ENCODE measurements at places on chromosomes 7 and 10. TPM values are rescaled to one million over a fixed set of nuclear protein-coding genes. Genes with fewer than 3 reads are reported as not detected.

Gene PNLIPRP3
- 9.5 TPM for total RNA-seq

Gene WDR86
- not detected for total RNA-seq

Gene WNT2
- total RNA-seq, result not detected

DNA sequence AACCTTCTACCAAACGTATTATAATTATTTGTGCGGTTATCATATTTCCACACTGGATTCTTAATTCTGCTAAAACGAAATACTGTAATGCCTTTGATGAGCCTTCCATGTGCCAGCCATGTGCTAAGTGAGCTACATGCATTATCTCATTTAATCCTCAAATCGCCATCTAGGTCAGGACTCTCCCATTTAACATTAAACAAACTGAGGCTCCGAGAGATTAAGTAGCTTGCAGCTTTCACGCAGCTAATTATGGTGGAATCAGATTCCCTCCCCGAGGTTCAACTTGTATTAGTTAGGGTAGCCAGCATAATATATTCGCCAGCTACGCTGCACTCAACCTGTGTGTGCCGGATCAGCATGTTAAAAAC is 798 bp upstream of the TSPAN33 start:
- no peak overlapping the region for H3K27ac ChIP-seq
- H3K4me3 ChIP-seq, result peak overlapping the region; percentile 68
- DNase-seq, result no peak
- H3K27me3 ChIP-seq, result peaks cover 67% of the 10 kb centered on the region
- peaks cover 7% of the 10 kb centered on the region for H3K4me1 ChIP-seq

DNA sequence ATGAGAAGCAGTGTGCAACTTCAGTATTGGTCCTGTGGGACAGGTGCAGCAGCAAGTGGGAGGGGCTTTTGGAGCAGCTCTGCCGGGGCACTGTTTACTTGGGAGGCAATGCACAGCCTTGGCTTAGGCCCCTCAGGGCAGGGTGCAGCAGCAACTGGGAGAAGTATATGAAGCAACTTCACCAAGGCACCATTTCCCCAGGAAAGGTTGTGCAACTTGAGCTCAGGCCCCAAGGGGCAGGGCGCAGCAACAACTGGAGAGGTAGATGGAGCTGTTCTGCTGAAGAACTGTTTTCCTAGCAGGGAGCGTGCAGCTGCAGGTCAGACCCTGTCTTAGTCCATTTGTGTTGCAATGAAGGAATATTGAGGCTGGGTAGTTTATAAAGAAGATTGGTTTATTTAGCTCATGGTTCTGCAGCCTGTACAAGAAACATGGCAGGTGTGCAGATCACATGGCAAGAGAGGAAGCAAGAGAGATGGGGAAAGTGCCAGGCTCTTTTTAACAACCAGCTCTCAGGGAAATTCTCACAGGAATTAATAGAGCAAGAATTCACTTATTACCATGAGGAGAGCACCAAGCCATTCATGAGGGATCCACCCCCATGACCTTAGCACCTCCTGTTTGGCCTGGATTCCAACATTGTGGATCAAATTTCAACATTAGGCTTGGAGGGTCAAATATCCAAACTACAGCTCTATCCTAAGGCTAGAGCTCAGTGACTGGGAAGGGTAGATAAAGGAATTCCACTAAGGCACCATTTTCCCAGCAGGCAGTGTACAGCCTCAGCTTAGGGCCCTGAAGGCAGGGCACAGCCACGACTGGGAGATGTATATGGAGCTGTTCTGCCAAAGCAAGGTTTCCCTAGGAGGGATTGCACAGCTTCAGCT is 10.9 kb downstream of the GPR141 start:
- peak overlapping the region; percentile 28 for H3K27ac ChIP-seq
- no peaks in the 10 kb centered on the region for H3K36me3 ChIP-seq
- no peak overlapping the region for H3K4me3 ChIP-seq
- H3K27me3 ChIP-seq, result no peaks in the 10 kb centered on the region

Measured in MCF 10A (cell line).